ENCODE measurements at places on chromosomes 16 and 17.

DNA sequence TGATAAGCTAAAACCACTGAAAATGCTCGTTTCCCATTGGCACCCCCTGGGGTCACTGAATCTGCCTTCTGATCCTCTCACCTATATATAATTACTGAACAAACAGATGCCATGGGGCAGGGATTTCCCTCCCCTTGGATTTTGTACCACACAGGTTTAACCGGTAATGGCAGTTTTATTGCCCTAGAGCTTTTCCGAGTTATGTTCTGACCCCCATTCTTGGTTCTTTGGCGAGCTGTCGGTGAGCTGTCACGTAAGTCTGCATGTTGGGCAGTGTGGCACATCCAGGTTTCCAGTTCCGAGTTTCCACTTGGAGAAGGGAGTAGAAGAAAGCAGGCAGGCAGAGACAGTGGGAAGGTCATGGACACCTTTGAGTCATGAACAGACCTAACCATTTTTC, 7.1 kb downstream of the TMEM97 start:
- no peak for DNase-seq

GRCh38 chr16:1331712-1332617, 1.5 kb upstream of the BAIAP3 start:
- peak; percentile 16 for DNase-seq

DNA sequence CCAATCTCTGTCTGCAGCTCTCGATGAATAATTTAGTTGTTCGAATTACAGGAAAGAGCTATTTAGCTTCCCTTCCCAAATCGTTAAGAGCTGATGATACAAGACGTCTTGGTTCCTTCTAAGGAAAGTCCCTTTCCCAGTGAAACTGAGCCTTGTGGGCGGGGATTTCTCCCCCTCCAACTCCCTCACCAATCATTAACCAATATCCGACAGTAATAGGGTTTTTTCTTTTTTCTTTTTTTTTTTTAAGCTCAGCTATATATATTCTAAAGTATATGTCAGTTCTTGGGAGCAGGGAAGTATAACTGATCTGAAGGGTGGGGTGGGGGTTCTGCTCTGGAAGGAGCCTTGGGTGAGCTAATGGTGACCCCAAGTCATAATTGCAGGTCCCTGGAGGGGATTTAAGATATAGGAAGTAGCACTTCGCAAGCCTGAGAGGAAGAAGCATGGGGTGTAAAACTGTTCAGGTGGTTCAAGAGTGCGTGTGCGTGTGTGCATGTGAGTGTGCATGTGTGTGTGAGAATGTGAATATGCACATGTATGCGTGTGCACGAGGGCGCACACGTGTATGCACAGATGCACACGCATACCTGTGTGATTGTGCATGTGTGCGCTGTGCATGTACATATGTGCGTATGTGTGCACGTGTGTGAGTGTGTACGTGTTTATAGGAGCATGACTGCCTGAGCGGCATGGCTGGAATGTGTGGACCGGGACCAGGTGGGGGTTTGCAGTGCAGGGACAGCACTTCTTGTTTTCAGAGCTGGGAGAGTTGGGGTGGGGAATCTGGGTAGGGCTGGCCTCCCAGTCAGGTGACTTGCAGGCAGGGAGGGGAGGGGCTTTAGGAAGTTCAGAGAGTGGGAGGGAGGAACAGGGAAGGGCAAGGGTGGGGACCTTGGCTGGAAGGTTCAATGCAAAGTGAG, 42.7 kb downstream of the SOCS3 start:
- DNase-seq: no peak

- no peak for DNase-seq
Observed at GRCh38 chr16:11099672-11100205, 155.4 kb downstream of the CLEC16A start.

GRCh38 chr17:7573324-7574080, 5.9 kb upstream of the CD68 start:
- DNase-seq: peak; percentile 90

GRCh38 chr16:70703041-70703834, 17.4 kb upstream of the MTSS2 start:
- peak; percentile 81 for DNase-seq

GRCh38 chr16:59614466-59615240, 880.5 kb upstream of the GOT2 start:
- DNase-seq: no peak

GRCh38 chr17:6555331-6556120, 829 bp downstream of the PITPNM3 start:
- no peak for DNase-seq

DNA sequence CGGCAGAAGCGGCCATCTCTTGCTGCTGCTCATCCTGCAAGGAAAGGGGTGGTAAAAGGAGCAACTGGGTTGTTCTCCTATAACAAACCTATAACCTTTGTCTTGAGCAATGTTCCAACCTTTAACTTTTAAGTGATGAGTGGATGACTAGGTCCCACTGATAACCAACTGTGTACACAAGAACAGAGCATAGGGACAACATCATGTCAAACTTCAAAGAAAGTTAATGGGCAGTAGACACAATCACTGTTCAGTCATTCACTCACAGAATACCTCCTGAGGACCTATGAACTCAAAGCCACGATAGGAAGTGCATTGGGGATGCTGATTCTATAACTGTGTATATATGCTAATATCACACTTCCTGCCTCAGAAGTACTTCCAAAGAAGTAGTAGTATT, 21.6 kb downstream of the CFAP97D1 start:
- DNase-seq: no peak

- no peak for DNase-seq
Observed at GRCh38 chr17:67534941-67535340, 157.9 kb downstream of the PITPNC1 start.

DNA sequence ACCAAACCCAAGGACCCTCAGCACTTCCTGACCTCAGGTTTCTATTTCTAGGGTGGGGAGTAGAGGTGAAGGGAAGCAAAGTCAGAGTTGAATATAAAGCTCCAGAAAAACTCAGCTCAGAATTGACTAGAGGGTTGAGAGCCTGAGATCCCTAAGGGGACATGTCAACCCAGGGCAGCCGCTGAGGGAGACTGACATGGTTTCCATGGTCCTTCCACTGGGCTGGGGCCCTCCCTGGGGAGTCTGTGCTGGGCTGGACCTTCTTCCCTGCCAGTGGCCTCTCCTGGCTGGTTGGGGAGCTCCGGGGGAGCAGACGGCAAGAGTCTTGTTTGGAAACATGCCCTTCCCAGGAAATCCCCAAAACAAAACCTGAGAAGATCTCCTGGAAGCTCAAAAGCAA, 121.3 kb downstream of the METRNL start:
- no peak for DNase-seq

DNA sequence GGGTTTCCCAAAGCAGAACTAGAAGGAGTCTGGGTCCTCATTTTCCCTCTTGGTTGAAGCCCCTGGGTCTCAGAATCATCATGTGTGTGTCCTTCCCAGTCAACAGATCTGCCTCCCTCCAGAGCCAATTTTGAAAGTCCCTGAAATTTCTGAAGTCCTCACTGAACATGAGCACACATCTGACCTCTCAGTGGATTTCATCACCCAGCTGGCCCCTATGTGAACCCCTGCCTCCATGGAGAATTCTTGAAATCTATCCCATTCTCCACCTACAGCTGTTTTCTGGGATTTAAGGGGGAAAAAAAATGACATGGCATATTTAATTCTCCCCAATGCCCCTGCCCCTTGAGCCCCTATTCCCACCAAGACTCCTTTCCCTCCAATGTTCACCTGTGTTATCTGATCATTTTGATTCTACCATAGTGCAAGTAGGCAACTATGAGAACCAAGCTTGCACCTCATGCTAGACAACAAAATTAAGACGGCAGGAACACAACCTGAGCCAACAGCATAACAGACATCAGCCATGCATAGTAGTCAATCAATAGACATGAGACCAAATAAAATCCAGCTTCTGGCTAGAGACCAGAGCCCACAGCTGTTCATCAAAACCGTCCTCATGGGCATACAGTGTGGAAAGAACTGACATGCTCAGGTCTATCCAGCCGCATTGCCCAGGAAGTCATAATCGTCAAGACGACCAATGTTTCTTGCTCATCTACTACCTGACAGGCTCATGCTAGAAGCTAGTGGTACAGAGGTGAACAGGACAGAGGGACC, 14.9 kb downstream of the SOX9 start:
- DNase-seq: no peak

GRCh38 chr16:75320435-75320834, 69.0 kb upstream of the BCAR1 start:
- DNase-seq: no peak

- DNase-seq: no peak
Observed at GRCh38 chr17:5501685-5502084, 15.3 kb downstream of the MIS12 start.

GRCh38 chr16:48629016-48629415, 19.0 kb upstream of the N4BP1 start:
- no peak for DNase-seq

GRCh38 chr16:46728806-46729205, 19.3 kb downstream of the MYLK3 start:
- no peak for DNase-seq

- DNase-seq: no peak
Observed at GRCh38 chr17:79845601-79845949, 6.3 kb upstream of the CBX4 start.

DNA sequence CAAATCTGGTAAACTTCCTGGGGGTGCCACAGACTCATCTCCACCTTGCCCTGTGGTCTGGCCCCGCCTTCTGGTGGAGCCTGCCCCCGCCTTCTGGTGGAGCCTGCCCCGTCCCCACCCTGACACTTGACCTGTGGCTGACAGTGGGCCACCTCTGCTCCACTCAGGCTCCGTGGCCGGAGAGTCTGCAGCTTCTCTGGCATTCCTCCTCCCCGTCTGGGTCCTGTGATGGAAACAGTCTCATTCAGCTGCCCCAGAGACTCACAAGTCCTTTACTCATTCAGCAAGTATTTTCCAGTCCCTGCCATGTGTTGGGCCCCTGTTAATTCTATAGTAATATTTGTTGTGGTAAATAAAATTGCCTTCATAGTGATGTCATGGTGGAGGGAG, 21.0 kb upstream of the G6PC1 start:
- no peak for DNase-seq

DNA sequence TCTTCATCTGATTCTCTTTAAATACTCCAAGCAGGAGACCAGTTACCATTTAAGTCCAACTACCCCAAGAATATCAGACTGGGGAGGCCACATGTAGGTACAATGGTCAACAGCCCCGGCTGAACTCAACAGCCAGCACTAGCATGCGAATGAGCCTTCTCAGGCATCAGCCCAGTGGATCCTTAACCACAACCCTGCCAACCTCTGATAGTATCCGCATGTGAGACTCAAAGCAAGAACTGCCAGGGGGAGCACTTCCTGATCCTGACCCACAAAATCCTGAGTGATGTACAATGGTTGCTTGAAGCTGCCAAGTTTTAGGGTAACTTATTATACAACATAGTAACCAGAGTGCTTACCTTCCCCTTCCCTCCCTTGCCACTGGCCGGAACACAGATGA, 4.0 kb downstream of the PYY start:
- no peak for DNase-seq

DNA sequence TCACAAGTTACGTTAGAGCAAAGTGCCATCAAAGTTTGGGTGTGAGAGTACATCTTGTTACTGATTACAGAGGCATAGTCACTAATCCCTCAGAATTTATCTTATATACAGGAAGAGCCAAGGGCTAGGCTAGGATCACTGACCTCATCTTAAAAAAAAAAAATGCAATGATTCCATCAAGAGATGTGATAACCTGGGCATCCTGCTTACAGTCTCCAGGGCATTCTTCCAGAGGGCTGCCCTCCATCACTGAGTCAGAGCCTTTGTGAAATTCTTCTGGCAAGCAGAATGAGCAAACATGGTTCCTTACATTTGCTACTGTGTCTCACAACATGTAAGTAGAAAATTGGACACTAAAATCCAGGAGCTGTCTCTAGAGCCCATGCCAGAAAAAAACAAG, 410.6 kb downstream of the ZFHX3 start:
- DNase-seq: peak; percentile 47

DNA sequence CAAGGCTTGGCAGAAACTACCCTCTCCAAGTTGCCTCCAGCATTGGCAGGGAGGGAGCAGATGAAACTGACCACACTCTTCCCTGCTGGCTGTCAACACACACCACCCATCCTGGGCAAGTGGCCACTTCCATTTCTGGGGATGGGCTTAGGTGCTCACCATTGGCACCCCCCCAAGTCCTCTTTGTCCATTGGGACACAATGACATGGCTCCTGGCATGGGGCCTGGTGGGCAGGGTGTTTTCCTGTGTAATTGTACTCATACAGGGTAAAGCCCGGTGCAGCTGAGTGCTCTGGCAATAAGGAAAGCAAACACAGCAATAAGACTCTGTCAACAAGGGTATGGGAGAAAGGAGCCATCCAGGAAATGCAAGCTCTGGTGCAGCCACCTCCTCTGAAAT, 22.6 kb downstream of the SCNN1B start:
- DNase-seq: no peak

Measured in fibroblast of the conjunctiva (primary cell).